ENCODE measurements at places on chromosomes 1 and 21. TPM values are rescaled to one million over a fixed set of nuclear protein-coding genes. Genes with fewer than 3 reads are reported as not detected.

DNA sequence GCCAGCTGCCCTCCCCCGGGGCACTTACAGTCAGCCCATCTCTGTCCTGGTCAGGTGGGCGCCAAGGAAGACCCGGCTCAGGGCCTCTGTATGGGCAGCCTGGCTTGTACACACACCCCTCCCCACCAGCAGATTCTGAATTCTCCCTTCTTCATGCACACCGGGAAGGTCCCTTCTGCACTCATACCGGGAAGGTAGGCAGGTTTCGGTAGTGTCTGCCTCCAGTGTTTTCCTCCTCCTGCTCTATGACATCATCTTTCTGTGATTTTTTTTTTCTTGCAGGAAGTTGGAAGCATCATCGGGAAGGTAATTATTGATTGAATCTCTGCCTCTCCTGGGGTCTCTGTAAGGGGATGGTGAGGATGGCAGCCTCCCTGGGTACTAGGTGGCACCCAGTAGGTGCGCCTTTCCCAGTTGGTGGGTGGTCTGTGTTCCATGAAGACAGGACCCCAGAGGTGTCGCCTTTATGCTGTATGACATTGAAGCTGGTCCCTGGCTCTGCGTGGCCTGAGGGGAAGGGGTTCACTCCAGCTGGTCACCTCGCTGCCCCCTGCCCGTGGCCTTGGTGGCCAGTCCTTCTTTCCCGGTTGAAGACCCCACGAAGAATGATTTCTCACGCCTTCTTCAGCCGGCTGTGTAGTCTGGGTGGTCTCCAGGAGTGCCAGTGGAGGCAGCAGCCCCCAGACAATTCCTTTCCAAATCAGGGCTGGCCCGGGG, 82.1 kb upstream of the COL6A1 start:
- no peak for DNase-seq

DNA sequence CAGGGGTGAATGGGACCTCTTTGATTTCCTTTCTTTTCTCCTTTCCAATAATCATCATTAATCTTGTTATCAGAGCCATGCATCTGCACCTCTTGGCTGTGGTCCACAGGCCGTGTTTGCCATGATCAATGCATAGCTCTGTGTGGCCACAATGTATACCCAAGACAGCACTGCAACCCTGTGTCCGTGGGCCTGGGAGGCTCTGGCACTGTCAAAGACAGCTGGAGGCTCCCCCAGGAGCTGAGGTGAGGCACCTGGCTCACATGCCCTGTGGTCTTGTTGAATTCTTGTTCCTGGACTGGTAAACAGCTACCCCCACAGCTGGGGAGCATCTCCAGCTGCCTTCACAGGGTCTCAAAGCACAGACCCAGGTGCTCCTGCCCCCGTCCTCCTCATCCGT, 67.2 kb upstream of the SELENON start:
- DNase-seq, result no peak

DNA sequence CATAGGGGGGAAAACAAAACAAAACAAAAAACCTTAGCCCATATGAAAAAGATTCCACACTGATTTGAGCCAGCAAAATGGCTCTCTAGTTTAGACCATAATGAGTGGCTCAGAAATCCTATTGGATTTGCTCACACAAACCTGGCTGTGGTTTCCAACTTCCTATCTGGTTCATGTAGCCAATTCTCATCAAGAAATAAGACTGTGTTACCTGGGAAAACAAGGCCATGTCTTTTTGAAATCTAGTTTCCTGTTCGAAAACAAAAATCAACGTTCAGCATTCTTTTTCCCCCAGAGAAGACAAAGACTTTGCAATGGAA, 69.2 kb downstream of the TBX15 start:
- no peak for DNase-seq

DNA sequence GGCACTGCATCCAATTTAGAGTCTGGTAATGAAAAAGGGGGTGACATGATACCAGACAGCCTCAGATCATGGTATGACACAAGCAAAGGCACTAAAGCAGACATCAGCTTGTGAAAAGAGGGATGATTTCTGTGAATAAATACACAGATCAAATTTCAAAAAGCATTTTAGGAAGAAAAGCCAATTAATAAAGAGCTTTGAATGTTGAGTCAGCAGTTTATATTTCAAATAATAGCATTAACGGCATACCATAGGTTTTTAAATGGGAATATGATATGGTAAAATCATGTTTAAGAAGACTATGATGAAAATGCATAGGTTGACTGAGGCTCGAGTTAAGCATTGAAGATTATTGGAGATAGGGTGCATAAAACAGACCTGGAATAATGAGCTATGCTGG, 13.5 kb downstream of the KCNT2 start:
- no peak for DNase-seq

DNA sequence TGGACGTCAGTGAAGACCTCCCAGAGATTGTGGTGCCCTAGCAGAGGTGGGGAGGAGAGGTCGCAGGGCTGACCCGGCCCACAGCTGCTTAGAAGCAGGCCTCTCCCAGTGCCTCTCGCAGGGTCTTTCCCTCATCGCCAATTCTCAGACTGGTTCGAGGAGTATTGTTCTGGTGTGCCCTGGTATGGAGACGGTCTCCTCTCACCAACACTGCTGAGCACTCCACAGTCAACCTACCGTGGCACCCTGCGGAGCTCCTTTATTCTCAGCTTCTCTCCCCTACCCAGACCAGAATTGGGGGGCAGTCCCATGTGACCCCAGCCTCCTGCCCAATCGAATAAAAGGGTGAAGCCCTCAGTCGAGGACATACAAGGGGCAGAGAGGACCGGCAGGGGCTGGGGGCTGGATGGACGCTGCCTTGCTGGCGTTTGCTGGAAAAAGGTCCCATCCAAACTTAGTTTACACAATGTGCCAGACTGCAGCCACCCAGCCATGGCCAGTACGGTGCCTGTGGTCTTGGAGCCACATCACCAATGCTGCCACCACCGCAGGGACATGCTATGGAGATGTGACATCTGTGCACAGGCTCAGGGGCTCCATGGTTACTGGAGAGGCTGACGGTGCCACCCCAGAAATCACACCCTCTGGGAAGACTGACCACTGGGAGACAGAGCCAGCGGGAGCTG, 80.8 kb downstream of the STUM start:
- DNase-seq, result no peak

DNA sequence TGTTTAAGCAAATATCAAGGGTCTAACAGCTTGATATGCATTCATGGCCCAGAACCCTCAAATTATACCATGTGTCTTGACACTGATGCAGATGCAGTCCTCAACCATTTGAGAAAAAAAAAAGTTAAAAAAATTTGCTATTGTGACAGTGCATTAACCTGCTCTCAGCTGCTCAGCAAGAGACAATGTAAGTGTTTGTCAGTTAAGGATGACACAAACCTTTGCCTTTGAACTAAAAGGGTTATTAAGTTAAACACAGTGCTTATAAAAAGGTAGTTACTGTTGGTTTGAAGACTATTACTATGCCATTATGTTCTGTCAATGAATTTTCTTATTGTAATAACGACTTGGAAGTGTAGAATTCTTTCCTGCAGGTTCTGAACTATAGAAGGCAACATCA, 655.6 kb upstream of the NEGR1 start:
- no peak for DNase-seq

DNA sequence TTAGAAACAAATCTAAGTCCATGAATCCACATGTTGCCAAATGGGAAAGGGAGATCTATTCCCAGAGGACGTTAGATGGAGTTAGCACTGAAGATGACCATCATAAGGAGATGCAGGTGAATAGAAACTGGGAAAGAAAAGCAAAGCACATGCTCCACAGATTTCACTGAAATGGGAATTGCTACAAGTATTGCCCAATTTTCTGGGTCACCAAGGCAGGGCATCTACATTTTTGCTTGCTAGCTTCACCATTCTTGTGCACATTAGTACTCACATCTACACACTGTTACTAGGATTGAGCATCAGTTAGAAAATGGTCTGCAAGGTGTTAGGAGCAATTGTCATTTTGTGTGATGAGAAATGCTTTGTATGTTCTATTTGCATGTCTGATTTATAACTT, 99.1 kb downstream of the JAK1 start:
- DNase-seq, result no peak

GRCh38 chr1:91804546-91805023, 81.4 kb downstream of the TGFBR3 start:
- DNase-seq, result peak; percentile 89

DNA sequence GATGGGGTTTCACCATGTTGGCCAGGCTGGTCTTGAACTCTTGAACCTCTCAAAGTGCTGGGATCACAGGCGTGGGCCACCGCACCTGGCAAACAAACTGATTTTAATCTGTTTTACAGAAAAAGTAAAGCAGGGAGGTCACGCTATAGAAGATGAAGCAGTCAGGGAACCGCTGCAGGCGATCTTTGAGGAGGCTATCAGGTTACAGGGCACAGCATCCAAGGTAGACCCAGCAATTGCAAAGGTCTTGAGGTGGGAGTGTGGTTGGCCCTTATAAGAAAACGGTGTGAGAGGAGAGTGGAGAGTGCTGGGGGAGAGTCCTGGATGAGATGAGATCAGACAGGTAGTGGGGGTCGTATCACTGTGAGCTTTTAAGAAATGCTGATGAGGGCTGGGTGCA, 2.6 kb upstream of the TMCO4 start:
- no peak for DNase-seq

DNA sequence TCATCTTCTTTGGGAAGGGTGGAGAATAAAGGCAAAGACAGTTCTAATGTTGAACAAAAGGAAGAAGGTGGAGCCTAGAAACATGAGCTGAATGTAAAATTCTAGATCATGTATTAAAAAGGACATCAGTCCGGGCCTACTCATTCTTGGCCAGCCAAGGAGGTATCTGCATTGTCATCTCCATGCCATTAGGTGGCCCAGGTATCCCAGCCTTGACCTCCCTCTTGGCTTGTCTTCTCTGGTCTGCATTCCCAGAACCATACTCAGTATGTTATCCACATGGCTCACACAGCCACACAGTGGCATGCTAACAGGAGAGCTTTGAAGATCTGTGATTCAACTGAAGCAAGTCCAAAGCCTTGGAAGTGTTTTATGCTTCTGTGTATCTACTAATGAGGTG, 369.8 kb upstream of the KAZN start:
- no peak for DNase-seq

- DNase-seq, result no peak
Measured at GRCh38 chr1:15355968-15356625, 53.6 kb upstream of the EFHD2 start.

GRCh38 chr1:180581635-180582039, 22.9 kb downstream of the OVAAL start:
- peak; percentile 34 for DNase-seq

DNA sequence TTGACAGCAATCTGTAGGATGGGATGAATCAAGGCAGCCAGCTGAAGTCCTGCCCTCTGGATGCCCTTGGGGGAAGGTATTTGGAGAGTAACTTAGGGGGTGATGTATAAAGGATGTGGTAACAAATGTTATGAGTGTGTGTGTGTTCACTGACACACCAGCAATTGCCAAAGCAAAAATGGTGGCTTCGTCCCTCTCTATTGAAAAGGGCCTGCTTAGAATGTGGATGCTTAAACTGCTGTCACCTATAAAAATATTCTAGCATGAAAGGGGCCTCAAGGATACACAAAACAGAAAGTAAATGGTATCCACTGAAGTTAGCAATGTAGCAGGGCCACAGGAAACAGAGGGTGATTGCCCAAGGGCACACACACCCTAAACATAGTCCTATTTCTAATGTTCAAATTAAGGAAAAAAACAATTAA, 15.1 kb upstream of the AIM2 start:
- peak; percentile 83 for DNase-seq

DNA sequence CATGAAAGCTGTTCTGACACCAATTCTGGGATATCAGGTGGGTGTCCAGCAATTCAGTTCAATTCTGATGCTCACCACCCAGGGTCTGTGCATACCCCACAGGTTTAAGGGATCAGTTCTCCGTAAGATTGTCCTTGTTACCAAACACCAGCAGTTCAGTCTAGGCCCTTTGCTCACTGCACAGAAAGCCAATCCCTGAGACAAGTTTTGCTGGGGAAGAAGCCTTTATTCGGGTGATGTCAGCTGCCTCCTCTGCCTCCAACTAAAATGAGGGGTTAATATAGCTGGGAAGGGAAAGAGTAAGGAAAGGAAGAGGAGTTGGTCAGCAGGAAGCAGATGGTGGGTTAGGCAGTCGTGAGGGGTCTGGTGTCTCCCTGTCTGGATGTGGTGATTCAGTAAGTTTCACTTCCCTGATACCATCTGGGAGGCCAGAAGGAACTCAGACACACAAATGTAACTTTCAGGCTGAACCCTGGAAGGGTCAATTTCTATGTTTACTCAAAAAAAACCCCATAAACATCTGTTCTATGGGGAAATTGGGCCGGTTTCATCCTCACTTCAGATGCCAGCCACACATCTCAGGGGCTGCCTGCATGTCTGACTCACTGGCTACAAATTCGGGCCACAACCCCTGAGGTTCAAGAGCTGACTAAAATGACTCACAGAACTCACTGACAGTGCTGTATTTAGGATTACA, 83.3 kb upstream of the PGBD5 start:
- peak; percentile 86 for DNase-seq

DNA sequence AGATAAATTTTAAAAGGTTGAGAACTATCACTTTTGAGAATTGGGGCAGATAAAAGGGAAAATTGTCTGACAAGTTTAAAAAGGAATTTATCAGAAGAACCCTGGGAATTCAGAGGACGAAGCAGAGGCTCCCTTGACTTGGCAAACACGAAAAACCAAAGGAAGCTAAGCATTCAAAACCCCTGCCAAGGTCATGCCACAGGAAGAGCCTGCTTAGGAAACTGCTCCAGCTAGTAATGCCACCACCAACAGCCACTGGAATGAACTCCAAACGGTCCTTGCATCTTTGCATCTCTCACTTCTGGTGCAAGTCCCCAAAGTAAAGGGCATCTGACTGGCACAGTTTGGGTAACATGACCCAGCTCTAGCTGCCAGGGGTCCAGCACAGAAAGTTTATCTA, 7.2 kb downstream of the GPBP1L1 start:
- no peak for DNase-seq

GRCh38 chr1:40438391-40439015, 11.8 kb upstream of the ZFP69B start:
- peak; percentile 30 for DNase-seq

- DNase-seq, result peak; percentile 61
Measured at GRCh38 chr21:38126666-38127303, 130.0 kb upstream of the KCNJ15 start.

DNA sequence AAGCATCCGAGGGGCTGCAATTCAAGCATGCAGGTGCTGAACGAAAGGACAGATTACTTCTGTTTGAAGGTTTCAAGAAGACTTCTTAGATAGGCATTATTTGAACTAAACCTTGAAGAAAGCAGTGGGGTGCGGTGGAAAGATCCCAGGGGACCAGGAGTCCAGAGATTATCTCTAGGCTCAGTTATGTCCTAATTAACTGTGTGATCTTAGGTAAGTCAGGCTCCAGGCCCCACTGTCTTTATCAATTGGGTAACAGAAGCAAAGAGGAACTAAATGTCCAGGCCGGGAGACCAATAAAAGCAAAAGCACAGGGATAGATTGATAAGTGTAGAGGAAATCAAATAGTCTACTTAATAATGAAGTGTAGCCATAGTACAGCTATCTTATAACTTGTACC, 72.9 kb upstream of the CDC42BPA start:
- no peak for DNase-seq

IQGAP3 gene
- 1.7 TPM for total RNA-seq

OR10Z1 gene
- not detected for total RNA-seq

UBE2U gene
- total RNA-seq, result not detected

GSTM3 gene
- 4.7 TPM for total RNA-seq

C1orf94 gene
- total RNA-seq, result not detected

CFAP74 gene
- not detected for total RNA-seq

RUNX3 gene
- 0.26 TPM for total RNA-seq

Measured in bronchial epithelial cell (primary cell).